Activated T-helper 1 cell treated with anti-CD3 and anti-CD28 coated beads, Interleukin-2, amount 50 U/mL, for 16 hours (primary cell): ENCODE measurements at places on chromosomes 2 and 18.

- DNase-seq = no peak
These were observed 7.8 kb upstream of the FSHR start for GRCh38 chr2:49162151-49162550.

DNA sequence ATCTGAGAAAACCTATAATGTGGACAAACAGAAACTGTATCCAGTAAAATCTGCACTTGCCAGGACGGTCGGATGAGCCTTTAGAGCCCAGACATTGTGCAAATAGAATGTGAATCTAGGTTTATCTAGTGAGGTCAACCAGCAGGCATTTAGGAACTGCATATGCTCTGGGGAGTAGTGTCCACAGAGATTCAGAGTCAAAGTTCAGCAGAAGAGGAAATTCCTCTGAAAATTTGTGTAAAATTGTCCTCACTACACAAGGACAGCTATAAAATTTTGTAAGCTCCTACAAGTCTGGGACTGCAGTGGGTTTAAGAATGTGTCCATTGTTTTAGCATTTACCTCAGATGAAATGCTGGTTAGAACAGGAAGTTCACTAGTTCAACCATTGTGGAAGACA lies 9.8 kb upstream of the NDUFV2 start:
- no peak for DNase-seq

GRCh38 chr2:160294889-160295288 lies 94.8 kb upstream of the ITGB6 start:
- no peak for DNase-seq

DNA sequence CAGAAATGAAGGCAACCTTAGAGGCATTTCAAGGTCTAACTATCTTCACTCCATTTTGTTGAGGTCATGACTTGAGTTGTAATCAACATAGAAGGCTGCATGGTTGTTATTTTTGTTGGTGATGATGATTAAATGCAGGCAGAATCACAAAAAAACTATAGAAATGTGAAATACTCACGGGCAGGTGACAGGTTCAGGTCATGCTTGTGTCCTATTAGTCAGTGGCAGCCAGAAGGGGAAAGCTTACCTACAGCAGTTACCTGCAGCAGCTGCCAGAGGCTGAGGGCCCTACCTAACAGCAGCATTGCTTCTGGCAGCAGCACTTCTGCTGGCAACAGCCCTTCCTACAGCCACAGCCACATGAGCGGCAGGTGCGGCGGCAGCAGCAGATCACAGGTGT lies 394 bp downstream of the SCYGR3 start:
- no peak for DNase-seq

- DNase-seq = no peak
These were observed 126.8 kb downstream of the ATP9B start for GRCh38 chr18:79195716-79196683.

- no peak for DNase-seq
These were observed 355.6 kb upstream of the PIK3C3 start for GRCh38 chr18:41599466-41599865.

- no peak for DNase-seq
These were observed 131.2 kb downstream of the TMEM18 start for GRCh38 chr2:545711-546650.

DNA sequence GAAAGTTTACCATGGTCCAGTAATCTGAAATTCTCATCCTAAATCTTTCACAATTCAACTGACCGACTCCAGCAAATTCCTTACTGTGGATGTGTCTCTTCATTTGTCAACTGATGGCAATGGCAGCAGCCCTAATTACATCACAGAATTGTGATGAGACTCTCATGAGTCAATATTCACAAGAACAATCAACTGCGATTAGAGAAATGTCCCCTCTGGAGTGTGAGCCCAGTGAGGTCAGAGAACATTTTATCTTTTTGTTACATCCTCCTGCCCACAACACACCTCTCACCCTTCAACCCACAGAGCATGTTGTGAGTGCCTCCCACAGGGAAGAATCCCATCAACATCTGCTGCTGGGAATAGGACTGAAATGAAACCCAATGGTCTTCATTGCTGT lies 73.6 kb downstream of the CD226 start:
- no peak for DNase-seq

DNA sequence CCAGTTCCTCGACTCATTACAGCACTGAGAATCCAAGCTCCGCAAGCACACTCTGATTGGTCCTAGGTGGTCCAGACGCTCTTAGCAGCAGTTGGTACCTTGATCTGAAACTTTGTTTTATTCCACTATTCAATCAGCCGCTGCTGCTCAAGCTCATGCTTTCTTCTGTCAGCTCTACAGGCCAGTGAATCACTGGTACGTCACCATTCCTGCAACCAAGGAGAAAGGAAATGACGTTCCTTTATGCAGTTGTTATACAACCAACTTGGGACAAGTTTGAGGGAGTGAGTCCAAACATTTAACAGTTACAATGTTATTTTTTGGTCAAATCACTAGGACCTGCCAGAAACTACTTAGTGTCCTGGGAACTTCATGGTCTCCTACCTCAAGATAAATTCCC lies 398.8 kb upstream of the TMEFF2 start:
- no peak for DNase-seq
